Nephron progenitor cell (in vitro differentiated cells): ENCODE measurements at places on chromosomes 7 and 10.
A peak's percentile ranks its signal among the peaks of the same experiment; 100 is the strongest.

- no peak for DNase-seq
Measured at GRCh38 chr7:4269746-4270145, 412.3 kb upstream of the FOXK1 start.

DNA sequence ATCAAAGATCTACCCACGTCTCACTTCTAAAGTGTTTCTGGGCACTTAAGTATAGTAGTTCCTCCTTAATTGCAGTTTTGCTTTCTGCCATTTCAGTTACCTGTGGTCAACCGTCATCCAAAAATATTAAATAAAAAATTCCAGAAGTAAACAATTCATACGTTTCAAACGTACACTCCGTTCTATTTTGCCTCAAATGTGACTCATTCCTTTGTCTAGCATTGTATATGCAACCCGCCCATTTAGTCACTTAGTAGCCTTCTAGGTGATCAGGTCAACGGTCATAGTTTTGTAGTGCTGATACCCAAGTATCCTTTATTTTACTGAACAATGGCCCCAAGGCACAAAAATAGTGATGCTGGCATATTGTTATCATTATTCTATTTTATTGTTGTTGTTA lies 33.8 kb downstream of the HGF start:
- no peak for DNase-seq

DNA sequence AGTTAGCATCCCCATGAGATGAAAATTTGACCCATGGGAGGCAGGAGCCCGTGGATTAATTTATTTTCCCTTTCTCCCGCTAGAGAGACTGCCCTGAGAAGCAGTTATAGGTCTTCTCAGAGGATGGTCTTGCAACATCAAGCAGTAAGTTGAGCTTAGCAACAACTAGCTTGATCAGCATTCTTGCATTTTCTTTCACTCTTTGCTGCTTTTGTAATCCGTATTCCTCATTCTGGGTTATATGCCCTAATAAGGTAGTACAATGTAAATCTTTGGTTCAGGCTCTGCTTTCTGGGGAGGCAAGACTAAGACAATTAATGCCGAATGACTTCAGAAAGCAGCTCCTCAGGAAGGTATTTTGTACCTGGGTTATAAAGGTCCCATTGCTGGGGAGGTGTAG lies 146.8 kb downstream of the FZD1 start:
- DNase-seq: no peak

- DNase-seq: no peak
Measured at GRCh38 chr10:128599538-128599937, 473.3 kb upstream of the MKI67 start.

DNA sequence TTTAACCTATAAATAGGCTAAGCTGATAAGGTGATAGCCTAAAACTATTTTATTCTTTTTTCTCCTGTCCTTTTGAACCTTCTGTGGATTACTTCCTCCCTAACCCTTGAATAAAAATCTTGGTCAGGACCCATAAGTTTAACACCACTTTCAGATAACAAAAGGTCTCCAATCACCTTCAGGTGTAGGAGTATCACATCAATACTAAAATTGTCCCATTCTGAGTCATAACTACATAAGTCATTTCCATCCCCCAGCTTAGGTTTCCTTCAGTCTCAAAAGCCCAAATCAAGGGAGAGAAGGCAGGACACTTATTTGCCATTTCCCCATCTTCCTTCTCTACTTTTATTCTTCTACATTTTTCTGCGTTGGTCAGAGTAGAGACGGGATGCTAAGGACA lies 56.9 kb upstream of the WNT16 start:
- no peak for DNase-seq

- DNase-seq: no peak
Measured at GRCh38 chr7:151761231-151761630, 115.7 kb downstream of the PRKAG2 start.

GRCh38 chr7:150560486-150560885 lies 6.7 kb upstream of the GIMAP4 start:
- no peak for DNase-seq

- no peak for DNase-seq
Measured at GRCh38 chr7:55531536-55531935, 40.8 kb downstream of the VOPP1 start.

- no peak for DNase-seq
Measured at GRCh38 chr10:79336739-79337138, 10.5 kb upstream of the PPIF start.

DNA sequence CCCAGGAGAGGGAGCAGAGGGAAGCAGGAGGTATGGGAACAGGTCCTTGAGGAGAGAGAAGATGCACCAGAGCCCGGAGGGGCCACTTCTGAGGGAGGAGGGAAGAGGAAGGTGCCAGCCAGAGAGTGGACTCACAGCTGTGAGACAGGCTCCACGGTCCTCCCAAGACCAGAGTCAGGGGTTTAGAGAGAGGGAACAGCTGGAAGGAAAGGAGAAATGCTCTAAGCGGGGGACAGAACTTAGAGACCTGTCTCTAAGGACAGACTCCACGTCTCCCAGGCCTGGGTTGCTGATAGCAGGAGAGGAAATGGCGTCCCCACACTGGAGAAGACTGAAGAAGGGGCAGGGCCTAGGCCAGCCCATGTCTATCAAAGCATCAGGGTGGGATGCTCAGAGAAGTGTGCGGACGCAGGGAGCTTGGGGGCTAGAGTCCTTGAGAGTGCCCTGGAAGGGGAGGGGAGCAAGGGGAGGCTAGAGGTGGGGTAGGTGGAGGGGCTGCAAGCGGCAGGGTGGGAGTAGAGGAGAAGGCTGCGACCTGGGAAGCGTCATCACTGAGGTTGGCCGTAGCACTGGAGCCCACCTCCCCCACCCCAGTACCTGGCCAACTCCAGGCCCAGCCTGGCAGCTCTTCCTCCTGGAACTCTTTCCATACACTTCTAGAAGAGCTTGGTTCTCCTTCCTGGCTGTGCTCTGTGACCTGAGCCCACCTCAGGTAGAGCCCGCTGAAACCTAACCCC lies 25.6 kb upstream of the GRID1 start:
- DNase-seq: no peak

DNA sequence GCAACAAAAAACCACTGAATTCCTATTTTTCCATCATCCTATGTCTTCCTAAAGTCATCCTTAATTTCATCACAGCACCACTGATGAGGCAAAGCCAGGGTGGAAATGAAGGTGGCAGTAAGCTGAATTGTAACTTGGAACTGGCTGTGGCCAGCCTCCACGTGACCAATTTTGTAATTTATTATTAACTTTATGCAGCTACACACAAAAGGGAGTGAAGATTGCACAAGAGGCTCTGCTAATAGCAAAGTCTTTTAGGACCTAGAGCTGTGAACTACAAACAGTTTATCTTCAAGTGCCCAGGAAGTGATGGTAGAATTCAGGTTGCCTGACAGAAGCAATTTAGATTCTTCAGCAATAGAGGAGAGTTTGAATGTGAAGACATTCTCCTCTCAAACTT lies 176.4 kb downstream of the CCDC71L start:
- no peak for DNase-seq

DNA sequence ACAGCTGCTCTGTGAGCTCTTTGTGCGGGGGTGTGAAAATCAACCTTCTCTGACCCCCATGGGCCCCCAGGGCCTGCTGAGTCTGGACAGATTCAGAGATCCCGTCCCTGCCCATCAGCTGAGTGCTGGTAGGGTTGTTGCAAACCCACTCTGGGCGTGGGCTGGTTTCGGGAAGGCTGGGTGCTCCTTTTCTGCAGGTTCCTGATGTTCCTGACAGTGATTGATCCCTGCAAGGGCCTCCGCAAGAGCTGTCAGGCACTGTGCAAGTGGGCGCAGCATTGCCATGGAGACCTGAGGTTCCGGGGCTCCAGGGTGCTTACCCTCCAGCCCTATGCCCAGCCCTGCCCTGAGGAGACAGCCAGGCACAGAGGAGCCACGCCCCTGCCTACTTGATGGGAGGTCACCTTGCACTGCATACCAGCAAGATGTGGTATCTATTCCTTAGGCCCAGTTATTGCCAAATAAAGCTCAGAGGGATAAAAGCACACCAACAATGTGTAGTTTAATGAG lies 44.3 kb upstream of the INPP5A start:
- no peak for DNase-seq

DNA sequence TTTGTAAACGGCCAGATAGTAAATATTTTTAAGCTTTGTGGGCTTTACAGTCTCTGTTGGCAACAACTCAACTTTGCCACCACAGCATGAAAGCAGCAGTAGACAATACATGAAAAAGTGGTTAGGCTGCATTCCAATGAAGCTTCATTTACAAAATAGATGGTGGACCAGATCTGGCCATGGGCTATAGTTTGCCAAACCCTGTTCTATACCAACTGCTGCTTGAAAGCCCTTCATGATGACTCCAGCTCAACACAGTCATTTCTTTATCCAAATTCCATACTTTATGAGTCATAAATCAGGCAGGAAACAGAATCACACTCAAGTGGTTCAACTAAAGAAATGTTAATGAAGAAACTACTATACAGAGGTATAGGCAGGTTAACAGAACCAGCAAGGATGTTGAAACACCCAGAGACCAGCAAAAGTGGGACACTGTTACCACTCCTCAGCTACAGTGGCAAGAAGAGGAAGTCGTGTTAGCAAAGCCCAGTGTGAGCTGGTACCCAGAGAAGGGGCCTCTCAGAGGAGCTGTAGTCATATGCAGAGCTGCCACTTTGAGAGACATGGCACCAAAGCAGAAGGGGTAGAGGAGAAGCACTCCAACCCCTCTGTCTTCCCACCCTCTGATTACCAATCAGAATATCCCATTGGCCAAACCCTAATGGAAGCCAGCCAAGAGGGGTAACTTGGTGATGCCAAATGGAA lies 72.5 kb downstream of the PRLHR start:
- DNase-seq: no peak

DNA sequence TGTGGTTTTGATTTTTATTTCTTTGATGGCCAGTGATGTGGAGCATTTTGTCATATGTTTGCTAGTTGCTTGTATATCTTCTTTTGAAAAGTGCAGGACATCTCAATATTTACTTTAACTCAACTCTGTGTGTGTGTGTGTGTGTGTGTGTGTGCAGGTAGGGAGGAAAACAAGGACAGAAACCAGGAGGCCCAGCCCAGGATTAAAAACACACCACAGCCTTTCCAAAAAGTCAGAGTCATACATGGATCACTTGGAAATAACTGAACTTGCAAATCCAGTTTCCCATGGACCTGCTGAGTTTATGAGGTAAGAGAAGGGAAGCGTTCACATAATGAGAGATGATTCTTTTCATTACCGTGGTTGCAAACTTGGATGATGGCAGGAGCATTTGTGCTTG lies 189.9 kb upstream of the LYZL1 start:
- no peak for DNase-seq

DNA sequence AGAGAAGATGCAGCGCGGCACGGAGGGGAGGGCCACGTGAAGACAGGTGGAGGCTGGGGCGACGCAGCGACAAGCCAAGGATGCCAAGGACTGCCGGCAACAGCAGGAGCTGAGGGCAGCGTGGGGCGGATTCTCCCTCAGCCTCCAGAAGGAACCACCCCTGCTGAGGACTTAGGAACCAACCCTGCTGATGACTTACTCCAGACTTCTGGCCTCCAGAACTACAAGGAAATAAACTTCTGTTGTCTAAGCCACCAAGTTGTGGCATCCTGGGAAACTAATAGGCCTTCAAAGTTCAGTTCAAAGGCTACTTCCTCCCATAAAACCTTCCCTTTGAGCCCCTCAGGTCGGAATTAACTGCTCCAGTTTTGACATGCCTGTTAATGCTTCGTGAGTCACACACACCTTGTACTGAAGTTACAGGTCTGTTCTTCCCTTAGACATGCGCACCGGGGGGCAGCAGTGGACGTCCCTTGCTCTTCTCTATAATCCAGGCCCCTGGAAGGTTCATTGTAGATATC lies 88.4 kb upstream of the RHEB start:
- peak; percentile 20 for DNase-seq

DNA sequence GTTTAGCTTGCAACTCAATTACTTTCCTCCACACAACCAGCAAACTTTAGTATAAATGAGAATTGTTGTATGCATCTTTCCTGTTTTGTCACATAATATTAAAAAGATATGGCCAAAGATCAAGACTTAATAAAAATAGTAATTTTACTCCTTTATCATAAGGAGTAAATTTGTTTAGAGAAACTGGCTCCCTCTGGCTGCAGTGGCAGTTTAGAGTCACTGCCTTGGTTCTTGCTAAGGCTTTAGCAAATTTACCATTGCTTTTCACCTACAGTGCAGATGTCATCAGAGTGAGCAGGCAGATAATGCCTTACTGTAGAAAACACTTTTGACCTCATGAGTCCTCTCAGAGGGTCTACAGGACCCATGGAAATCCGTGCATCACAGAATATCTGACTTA lies 2.6 kb downstream of the PRPF18 start:
- DNase-seq: no peak

DNA sequence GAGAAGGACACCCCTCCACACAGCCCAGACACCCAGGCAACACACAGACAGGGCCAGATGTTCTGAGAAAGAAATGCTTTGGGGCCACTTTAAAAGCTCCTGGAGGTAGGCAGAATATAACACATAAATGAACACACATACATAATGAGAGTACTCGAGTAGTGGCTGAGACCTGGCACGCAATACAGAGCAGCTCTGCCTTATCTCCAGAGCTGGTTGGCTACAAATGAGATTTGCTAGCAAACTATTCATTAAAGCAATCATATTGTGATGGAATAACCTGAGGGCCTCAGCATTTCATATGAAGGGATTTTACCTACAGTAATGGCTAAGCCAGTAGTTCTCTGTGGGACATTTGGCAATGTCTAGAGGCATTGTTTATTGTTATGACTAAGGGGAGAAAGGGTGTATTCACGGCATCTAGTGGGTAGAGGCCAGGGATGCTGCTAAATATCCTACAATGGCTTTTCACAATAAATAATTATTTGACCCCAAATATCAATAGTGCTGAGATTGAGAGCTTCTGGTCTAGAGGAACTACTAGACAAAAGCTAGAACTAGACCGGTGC lies 5.5 kb upstream of the IMPDH1 start:
- DNase-seq: no peak

DNA sequence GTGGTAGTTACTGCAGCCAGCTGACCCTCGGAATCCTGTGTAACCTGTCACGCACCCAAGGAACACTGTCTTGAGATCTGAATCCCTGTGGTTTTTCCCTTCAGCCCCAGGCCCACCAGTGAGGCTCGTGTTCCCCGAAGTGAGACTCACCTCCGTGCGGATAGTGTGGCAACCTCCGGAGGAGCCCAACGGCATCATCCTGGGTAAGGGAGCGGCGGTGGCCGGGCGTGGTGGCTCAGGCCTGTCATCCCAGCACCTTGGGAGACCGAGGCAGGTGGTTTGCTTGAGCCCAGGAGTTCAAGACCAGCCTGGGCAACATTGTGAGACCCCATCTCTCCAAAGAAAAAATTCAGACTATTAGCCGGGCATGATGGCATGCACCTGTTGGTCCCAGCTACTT lies 549.9 kb upstream of the FOXK1 start:
- DNase-seq: no peak

GRCh38 chr7:148275359-148275890 lies 315.1 kb upstream of the C7orf33 start:
- DNase-seq: no peak

- DNase-seq: no peak
Measured at GRCh38 chr10:6601246-6601805, 21.2 kb upstream of the PRKCQ start.

- no peak for DNase-seq
Measured at GRCh38 chr7:37342688-37343471, 105.8 kb downstream of the ELMO1 start.

- DNase-seq: no peak
Measured at GRCh38 chr10:78361031-78361430, 327.4 kb downstream of the RPS24 start.

GRCh38 chr10:102831322-102832071 lies 5.7 kb downstream of the CYP17A1 start:
- no peak for DNase-seq
